ENCODE measurements at places on chromosomes 13 and 19.

- no peak for DNase-seq
Measured at GRCh38 chr19:21256722-21257121, 72.5 kb downstream of the ZNF708 start.

- no peak for DNase-seq
Measured at GRCh38 chr19:38661996-38662395, 14.5 kb downstream of the ACTN4 start.

DNA sequence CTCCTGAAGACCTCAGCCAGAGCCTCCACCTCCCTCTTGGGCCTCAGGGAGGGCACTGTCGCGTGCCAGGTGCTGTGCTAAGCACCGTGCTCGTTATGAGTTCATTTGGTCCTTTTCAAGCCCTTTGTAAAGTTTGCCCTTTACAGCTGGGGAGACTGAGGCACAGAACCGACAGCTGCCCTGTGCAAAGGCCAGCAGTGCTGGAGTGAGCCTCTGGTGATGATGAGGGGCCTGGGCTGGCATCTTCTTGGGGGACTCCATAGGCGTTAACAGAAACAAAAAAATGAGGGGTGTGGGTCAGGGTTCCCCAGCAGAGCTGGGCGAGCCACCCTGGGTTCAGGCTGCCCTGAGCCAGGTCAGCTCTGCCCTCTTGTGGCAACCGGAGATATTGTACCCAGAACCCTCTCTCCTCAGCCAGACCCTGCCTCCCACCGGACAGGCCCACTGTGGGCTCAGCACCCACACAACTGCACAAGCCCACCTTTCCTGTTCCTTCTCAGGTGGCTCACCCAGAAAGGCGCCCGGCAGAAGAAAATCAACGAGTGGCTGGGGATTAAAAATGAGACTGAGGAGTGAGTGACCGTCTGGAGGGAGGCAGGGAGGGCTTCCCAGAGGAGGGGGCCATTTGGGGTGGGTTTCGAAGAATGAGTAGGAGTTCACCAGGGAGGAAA, 5.5 kb upstream of the IFI30 start:
- no peak for DNase-seq

GRCh38 chr13:32023698-32024097, 7.9 kb upstream of the FRY start:
- DNase-seq, result no peak

DNA sequence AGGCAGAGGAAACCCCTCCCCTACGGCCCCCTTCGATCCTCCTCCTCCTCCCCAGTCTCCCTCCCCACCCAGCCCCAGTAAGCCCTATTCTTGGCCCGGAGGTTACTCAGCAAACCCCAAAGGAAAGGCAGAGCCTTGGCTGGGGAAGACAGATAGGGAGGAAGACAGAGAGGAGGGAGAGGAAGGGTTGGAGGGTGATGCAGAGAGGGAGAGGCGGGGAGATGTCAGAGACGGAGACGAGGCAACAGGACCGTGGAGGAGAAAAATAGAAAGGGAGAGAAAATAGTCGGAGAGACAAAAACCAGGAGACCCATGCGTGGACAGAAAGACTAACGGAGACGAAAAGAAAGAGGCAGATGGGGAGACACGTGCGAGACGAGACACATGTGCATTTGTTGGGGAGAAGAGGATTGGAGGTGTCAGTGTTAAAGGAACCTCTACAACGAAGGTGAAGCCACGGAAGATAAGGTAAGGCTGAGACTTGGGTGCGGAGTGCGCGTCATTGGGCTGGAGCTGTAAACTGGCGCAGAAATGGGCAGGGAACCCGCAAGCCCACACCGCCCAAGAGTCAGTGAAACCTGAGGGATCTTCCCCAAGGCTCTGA, 2.9 kb downstream of the TGFB1 start:
- DNase-seq, result no peak
